ENCODE measurements at places on chromosomes 3 and 15.

DNA sequence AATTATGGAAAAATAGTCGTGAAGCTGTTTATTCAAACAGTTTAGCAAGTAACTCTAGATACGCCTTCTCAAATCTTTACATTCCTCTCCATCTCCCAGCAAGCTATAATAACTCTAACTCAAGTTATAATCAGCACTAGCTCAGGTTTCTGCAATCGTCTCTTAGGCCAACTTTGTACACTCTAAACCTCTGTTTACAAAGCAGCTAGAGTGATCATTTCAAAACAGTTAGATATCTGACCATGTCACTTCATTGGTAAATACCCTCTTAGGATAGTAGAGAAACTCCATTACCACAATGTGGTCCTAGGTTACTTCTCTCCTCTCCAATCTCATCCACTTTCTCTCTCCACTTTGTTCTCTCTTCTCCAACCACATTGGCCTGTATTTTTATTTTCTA, 31.2 kb downstream of the PLOD2 start:
- DNase-seq: no peak

DNA sequence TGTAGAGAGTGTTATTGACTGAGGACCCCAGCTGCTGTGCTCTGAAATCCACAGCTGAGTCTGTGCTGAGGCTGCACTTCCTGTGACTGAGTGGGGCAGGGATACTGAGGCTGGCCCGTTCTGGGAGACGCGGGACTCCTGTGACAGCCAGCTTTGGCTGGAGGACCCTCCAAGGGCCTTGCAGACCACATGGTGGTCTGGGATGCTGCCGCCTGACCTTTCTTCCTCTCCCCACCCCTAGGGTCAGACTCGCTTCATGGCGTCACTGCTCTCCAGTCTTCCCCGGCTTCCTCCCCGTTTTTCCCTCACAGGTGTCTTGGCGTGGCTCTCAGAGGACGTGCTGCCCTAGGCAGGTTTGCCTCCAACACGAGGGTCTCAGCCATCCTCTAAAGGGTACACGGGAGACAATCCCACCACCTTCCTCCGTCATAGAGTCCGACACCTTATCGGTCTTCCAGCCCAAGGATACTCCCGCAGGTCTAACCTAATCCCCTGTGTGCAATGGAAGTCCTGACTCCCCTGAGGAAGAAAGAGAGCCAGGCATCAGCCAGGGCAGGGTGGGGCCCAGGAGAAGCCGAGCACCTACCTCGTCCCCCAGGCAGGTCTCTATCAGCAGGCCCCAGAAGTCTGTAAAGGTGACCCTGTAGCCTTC, 19.9 kb upstream of the EHD4 start:
- DNase-seq: no peak

- DNase-seq: no peak
These were observed 128.4 kb upstream of the ZBED2 start for GRCh38 chr3:111723293-111724215.

- no peak for DNase-seq
These were observed 22.4 kb downstream of the CIAO2A start for GRCh38 chr15:64070965-64071851.

DNA sequence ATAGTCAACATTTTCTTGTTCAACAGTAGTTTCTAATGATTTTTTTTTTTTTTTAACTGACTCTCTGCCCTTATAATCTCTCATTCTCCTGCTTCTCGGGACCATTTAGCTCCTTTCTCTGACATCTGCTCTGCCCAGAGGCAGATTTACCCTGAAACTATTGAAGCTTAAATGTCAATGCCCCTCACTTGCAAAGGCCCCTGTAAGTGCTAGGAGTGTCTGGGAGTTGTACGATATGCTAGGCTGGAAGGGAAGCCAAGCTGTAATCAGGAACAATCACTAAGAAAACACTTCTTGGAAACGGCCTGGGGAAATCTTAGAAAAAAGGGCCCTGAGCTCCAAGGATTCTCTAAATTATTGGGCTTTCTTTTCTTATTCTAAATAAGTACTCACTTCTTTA, 5.8 kb upstream of the PLOD2 start:
- no peak for DNase-seq

DNA sequence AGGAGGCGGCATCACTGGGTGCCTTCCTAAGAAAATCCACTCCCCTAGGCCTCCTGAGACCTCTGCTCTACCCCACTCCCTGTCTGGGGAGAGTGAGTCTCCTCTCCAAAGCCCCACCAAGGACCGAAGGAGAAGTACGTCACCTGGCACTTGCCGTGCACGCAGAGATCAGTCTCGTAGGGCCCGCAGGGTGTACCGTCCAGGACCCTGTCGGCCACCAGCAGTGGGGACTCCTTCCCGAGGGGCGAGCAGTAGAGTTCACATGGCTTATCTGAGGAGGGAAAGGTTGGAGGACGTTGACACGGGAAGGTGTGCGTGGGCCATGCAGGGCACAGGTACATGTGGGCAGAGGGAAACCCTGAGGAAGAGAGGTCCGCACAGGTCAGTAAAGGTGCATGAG, 232.9 kb downstream of the ADAMTS17 start:
- no peak for DNase-seq

DNA sequence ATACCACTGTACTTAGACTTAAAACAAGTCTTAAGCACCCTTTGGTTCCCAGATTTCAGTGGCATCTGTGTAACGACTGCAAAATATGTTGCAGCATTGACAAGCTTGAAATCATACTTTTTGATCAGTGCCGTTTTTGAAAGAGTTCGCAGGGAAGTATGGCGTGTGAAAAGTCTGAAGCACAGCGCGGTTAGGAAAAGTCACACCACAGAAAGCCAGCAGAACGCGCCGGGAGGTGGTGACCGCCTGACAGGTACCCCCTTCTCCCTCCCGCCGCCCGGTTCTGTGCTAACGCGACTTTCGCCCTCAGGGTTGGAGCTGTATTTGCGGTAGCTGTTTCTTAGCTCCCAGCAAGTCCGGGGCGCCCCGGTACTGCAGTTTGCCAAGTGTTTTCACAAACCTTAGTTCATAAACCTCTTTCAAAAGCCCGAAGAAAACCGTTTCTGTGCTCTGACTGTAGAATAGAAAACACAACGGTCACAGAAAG, 481 bp upstream of the CRYBG3 start:
- no peak for DNase-seq

GRCh38 chr3:32620611-32621310, 50.1 kb upstream of the DYNC1LI1 start:
- no peak for DNase-seq

GRCh38 chr3:36945333-36945980, 603 bp upstream of the TRANK1 start:
- no peak for DNase-seq

- DNase-seq: no peak
These were observed 22.8 kb downstream of the OXSM start for GRCh38 chr3:25812644-25813043.

DNA sequence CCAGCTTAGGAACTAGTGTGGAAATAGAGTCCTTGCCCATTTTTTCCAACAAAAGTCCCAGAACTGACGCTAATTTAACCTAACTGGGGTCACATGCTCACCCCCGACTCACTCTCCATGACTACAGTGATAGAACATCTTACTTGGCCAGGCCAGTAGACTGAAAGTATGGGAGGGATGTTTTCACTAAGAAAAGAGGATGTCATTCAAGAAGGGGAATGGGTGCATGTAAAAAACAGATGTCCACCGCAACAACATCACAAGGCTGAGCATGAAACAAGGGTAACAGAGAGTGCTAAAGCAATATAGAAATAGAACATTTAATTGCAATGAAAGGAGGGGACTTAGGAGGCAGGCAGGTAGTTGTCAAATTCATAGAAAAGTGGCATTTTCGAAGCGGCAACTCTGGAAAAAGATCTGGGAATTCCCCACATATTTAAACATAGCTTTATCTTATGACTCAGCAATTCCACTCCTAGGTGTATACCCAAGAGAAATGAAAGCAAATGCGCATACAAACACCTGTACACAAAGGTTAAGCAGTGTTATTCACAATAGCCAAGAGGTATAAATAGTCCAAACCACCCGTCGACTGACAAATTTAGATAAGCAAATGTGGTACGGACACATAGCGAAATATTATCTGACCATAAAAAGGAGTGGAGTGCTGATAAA, 41.1 kb upstream of the UBE2E2 start:
- peak; percentile 25 for DNase-seq

GRCh38 chr3:59149166-59149565, 99.3 kb upstream of the CFAP20DC start:
- no peak for DNase-seq

- no peak for DNase-seq
These were observed 46.6 kb downstream of the FAH start for GRCh38 chr15:80199366-80199765.

GRCh38 chr3:12351145-12351544, 62.3 kb downstream of the PPARG start:
- no peak for DNase-seq

DNA sequence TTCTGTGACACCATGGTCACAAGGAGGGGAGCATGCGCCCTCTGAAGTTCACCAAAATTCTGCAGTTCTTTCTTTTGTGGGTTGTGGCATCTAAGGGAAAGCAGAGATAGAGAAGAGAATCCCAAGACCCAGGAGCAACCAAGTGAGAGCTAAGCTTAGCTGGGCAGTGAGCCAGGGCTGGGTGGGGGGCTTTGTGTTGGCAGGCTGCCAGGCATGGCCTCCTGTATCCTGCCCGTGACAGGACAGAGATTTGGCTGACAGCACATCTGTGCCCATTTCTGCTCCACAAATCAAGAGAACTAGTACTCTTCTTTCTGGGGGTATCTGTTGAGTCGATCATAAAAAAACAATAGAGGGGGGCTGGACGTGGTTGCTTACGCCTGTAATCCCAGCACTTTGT, 66.2 kb downstream of the NMNAT3 start:
- DNase-seq: no peak

- no peak for DNase-seq
These were observed 11.8 kb downstream of the KPNA1 start for GRCh38 chr3:122502941-122503340.

DNA sequence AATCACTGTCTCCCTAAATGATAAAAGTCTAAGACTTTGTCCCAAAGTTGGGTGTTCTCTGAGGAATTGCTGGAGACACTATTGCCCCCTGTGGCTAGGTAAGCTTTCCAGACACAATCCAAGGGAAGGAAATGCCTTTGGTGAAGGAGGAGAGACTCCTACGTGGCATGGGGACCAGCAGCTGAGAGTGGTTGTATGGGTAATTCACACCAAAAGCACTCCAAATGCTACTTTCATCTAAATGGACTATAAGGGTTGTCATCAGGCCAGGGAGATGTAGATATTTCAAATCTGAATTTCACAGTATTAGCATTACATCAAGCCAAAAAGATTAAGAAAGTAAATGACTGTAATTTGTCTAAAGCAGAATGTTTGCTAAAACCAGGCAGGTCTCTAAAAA, 400.8 kb upstream of the THBS1 start:
- no peak for DNase-seq

- no peak for DNase-seq
These were observed 99.8 kb upstream of the CHMP2B start for GRCh38 chr3:87127281-87127680.

DNA sequence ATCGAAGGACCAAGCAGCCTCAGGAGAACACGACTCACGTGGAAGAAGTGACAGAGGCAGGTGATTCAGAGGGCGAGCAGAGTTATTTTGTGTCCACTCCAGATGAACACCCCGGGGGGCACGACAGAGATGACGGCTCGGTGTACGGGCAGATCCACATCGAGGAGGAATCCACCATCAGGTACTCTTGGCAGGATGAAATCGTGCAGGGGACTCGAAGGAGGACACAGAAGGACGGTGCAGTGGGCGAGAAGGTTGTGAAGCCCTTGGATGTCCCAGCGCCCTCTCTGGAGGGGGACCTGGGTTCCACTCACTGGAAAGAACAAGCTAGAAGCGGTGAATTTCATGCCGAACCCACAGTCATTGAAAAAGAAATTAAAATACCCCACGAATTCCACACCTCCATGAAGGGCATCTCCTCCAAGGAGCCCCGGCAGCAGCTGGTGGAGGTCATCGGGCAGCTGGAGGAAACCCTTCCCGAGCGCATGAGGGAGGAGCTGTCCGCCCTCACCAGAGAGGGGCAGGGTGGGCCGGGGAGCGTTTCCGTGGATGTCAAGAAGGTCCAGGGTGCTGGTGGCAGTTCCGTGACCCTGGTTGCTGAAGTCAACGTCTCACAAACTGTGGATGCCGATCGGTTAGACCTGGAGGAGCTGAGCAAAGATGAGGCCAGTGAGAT, 26.0 kb downstream of the SYNM start:
- no peak for DNase-seq

- DNase-seq: no peak
These were observed 462.1 kb downstream of the C3orf38 start for GRCh38 chr3:88611826-88612326.

- peak; percentile 62 for DNase-seq
These were observed 3.0 kb downstream of the IDH2 start for GRCh38 chr15:90099072-90099867.

GRCh38 chr3:108065096-108065495, 25.7 kb downstream of the CD47 start:
- no peak for DNase-seq

DNA sequence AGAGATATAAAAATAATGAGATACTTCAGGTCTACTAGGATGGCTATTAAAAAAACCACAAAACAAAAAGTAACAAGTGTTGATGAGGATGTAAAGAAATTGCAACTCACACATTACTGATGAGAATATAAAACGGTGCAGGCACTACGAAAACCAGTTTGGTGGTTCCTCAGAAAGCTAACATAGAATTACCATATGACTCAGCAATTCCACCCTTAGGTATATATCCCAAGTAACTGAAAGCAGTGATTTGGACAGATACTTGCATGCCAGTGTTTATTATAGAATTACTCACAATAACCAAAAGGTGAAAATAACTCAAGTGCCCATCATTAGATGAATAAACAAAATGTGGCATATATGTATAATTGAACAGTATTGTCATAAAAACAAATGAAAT, 87.5 kb upstream of the MELTF start:
- DNase-seq: no peak

GRCh38 chr3:141237701-141238521, 6.3 kb downstream of the PXYLP1 start:
- no peak for DNase-seq

GRCh38 chr3:13427662-13428603, 7.8 kb upstream of the NUP210 start:
- DNase-seq: no peak

DNA sequence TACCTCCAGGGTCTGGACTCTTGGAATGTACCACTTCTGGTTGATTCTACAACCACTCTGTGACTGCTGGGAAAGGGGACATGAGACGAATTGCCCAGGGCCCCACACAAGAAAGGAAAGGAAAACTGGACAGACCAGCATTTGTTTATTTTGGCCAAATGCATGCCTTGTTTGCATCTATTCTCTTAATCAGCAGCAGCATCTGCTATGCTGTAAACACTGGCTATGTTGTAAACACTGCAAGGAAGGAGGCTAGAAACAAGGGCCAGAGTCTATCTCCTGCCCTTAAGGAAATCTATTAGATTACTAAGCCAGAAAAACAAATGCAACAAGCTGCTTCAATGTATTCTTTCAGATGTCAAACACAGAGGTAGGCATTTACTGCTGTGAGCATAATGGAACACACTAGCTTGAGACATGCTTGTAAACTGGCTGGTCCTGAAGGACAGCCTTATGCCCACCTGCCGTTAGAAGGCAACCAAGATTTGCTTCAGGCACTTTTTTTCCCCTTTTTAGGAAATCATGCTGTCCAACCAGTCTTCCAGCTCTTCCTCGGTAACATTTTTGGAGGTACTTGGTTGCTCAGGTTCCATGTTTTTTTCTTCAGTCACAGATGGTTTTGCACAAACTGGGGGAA, 102.1 kb upstream of the CHRM5 start:
- no peak for DNase-seq
